ENCODE measurements at places on chromosomes 11 and 22. TPM values are rescaled to one million over a fixed set of nuclear protein-coding genes. Genes with fewer than 3 reads are reported as not detected.

- DNase-seq: peak; percentile 60
These were observed 1.3 kb upstream of the ESAM start for GRCh38 chr11:124763156-124763947.

- peak; percentile 34 for DNase-seq
These were observed 68.3 kb downstream of the PLEKHA7 start for GRCh38 chr11:16945671-16946469.

DNA sequence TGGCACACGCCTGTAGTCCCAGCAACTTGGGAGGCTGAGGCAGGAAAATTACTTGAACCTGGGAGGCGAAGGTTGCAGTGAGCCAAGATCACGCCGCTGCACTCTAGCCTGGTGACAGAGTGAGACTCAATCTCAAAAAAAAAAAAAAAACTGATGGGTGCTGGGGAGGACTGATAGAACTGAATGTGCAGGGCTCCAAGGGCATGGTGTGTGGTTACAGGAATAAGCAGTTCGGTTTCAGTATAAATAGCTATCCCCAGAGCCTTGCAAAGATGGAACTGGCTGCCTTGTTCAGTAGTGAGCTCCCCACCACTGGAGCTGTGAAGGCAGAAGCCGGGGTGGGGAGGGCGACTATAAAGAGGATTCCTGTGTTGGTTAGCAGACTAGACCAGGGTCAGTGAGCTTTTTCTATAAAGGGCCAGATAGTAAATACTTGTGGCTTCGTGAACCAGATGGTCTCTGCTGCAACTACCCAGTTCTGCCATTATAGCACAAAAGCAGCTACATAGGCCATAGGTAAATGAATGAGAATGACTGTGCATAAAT is 5.9 kb downstream of the TOM1 start:
- no peak for DNase-seq

GRCh38 chr22:46915950-46916730 is 153.7 kb downstream of the TBC1D22A start:
- no peak for DNase-seq

GRCh38 chr11:74842967-74843366 is 94.3 kb downstream of the RNF169 start:
- no peak for DNase-seq

GRCh38 chr22:19823191-19823901 is 31.3 kb downstream of the GNB1L start:
- DNase-seq: no peak

GRCh38 chr11:73406131-73406530 is 29.9 kb downstream of the RELT start:
- DNase-seq: no peak

GRCh38 chr11:109422870-109423465 is 978 bp downstream of the C11orf87 start:
- DNase-seq: no peak

DNA sequence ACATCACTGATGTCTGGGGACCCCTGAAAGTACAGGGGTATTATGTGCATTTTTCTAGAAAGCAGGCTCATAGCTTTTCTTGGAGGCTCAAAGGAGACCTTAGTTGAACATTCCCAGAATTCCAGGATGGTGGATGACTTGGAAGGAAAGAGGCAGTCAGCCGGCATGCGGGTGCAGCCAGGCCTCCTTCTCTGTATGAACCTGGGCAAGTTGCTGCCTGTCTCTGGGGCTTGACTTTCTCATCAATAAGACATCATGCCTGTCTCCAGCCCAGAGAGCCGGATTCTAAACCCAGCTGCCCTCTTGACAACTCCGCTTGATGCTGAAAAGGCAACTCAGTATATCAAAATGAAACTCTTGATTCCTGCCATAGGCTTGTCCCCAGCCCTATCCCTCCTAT is 12.6 kb downstream of the MS4A15 start:
- no peak for DNase-seq

DNA sequence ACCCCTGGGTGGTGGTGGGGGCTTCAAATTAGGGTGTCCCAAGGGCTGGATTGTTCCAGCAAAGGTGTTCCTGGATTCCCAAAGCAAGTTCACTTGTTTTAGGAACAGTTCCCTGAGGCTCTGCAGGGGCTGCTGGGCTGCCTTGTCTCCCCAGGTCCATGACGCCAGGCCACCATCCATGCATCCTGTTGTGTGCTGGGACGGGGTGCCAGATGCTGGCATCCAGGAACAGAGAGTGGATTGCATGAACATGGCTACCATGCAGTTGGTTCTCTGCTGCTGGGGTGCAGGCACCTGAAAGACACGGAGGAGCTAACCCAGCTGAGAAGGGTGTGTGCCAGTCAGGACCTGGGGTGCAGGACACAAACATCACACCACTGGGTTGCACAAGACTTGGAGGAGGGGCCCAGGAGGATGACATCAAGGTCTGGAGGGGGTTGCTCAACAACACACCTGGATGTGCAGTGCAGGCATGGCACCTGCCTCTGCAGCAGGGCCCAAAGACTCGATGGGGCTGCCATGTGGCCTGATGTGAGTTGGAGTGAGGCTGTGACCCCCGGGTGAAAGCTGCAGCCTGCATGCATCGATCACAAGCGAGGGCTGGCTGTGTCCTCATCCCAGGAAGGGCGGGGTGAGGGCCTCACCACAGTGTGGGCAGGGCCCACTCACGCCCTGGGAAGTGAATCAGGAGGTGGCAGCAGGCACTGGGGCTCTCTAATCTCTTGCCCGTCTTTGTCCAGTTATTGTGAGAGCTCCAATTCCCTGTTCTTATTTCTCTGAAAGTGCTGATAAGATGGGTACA is 74.0 kb upstream of the CLDN5 start:
- DNase-seq: no peak

- no peak for DNase-seq
These were observed 21.4 kb upstream of the STK33 start for GRCh38 chr11:8615291-8616032.

DNA sequence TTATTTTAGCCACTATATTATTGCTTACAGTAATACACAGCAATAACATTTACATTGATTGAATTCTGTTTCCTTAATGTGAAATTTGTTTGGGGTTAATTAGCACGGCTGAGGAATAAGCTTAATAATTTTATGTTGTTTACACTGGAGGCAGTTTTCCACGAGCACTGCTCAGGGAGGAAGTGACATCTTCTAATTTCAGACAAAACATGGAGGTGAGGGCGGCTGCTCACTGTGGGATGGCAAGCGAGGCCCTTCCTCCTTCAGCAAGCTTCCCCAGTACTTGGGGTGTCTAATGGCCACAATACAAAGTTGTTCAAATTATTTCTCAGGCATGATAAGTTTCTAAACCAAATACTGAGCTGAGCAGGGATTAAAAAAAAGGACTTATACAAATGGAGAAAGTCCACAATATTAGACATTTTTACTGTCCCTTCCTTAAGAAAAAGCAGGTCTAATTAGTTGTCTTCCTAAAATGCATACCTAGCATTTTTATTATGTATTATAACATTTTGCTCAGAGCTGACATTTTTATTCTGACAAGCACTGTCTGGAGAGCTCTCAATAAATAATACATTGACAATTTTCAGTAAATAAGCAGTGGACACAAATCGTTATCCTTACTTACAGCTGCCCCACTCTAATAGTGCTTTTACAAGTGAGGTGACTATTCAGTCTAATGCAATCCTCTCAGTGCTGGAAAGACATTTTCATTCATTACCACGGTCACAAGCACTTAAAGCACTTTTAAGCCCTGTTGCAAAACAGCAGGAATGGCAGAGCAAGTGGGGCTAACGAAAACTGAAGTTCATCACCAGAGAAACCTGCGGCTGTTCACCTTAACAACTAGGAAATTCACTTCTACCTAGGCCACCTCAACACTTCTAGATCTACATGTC is 56.2 kb downstream of the SOX6 start:
- no peak for DNase-seq

DNA sequence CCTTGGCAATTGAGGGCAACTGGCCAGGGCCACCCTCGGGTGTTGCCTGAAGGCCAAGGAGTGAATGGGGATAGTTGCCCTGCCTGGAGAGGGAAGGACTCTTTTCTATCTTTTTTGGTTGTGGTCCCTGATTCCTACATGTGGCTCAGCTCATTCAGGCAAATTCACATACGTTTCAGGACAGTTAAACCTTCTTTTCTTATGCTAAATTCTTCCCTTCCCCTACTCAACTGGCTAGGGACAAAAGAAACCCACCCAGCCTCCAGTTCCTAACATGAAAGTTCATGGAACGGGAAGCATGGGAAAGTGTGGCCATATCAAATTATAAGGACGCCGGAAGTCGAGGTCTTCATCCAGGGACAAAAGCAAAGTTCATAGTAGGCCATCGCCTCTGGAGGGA is 26.3 kb upstream of the APLNR start:
- DNase-seq: no peak

GRCh38 chr11:12077535-12078280 is 32.7 kb upstream of the MICAL2 start:
- DNase-seq: peak; percentile 81

DNA sequence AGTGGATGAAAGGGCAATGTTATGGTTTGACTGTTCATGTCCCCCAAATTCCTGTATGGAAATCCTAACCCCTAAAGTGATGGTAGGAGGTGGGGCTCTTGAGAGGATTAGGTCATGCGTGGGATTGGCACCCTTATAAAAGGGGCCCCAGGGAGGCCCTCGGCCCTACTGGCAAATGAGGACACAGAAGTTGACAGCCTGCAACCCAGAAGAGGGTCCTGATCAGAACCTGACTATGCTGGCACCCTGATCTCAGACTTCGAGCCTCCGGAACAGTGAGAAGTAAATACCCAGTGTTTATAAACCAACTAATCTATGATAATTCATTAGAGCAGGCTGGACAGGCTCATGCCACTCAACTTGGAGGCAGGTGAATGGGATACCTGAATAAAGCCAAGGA is 8.7 kb downstream of the IFITM10 start:
- no peak for DNase-seq

DNA sequence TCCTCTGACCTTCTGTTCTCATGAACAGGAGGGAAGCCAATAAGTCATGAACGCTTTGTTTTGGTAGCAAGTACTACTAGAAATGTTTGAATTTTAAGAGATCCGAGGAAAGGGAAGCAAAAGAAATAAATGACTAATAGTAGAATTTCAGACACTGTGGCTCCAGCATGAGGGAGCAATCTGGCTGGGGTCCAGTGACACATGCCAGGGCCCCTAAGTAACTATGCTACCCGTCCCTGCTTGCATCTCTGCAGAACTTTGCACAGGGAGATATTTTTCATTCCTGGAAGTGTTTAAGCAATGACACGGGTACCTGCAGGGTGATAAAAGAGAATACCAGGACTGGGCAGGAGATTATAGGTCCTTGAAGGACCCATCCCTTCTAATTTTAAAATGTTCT is 7.3 kb upstream of the ADAMTS8 start:
- DNase-seq: peak; percentile 31

DNA sequence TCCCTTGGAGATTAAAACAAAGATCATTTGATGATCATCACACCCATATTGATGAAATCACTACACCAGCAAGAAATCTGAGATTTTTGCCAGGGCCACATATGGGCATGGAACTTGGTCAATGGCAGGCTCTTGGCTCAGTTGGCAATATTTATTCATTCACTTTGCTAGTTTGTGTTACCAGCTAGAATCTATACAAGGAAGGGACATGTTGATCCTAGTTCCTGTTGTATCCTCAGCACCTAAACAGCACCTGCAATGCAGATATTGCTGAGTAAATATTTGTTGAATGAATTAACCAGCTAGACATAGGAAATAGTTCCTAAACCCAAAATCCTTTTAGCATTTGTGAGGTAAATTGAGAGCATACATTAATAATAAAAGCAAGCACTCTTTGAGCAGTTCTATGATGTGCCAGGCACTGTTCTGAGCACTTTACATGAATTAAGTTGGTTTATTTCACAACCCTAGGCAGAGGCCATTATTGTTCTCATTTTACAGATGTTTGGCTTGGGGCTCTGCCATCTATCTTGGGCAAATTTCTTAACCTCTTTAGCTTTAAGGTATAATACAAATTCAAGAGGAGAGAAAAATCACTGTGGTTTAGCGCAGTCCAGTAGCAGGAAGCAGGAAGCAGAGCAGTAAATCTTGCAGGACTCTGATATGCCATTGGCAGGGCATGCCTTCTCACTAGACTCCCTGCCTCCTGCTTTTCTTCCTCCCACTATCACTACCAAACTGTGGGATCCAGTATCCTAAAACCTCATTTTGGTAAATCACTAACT is 1.6 kb downstream of the TRIM68 start:
- peak; percentile 8 for DNase-seq

DNA sequence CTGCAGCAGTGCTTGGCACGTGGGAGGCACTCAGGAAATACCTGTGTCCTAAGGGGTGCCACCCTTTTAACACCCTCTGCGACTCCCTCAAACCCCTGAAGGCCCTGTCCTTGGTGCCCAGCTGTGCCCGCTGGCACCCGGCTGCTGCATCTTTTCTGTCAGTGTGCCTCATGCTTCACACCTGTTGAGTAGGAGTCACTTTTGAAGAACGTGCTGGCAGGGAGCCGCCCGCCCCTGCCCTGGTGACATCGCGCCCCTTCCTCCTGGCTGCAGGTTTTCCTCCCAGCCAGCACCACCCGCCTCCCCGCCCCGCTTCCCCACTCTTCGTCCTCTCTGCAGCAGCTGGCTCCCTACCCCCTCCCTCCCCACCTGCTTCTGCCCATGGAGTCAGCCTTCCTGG is 17.8 kb downstream of the FRMD8 start:
- no peak for DNase-seq

DNA sequence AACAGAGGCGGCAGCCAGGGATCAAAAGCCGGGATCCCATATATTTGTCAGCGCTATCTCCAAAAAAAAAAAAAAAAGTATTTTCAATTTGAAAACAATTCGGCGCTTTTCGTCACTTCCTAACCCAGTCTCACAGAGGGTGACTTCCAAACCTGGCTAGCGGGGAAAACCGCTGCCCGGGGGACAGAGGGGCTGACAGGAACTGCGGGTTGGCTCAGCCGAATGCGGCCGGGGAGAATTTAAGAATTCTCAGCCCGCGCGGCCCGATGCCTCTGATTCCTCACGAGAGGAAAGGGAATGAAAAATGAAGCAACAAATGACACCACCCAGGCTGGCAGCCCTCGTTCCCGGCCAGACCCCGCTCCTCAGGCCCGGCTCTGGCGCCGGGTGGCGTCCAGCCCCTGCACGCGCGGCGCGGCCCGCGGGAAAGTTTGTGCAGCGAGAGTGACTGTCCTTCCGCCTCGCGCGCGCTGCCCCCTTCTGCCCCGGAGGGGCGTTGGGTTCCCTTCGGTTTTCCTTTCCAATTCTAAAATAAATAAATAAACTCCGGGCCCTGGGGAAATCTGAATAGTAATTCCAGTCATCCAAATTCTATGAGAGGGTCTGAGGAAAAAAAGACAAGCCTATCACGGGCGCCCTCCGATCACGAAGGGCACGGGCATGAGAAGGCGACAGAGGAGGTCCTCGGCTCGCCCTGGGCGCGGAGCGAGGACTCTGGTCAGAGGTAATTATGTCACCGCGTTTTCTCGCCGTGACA is 4.8 kb upstream of the PAX6 start:
- DNase-seq: no peak

Gene DEUP1
- not detected for polyA plus RNA-seq

Gene PARVB
- 53.9 TPM for polyA plus RNA-seq

Gene TUBA8
- polyA plus RNA-seq: 2.8 TPM

Gene L3MBTL2
- polyA plus RNA-seq: 23.2 TPM

Gene GSTT2B
- 77.0 TPM for polyA plus RNA-seq

Gene CLMP
- polyA plus RNA-seq: 95.7 TPM

Gene MIOX
- not detected for polyA plus RNA-seq

Gene AGBL2
- polyA plus RNA-seq: 1.5 TPM

Gene ACCS
- polyA plus RNA-seq: 6.0 TPM

Gene MS4A3
- not detected for polyA plus RNA-seq

Gene GLYAT
- not detected for polyA plus RNA-seq

Gene OR51E2
- polyA plus RNA-seq: 1.3 TPM

Gene TSSK2
- not detected for polyA plus RNA-seq

Gene ADSL
- polyA plus RNA-seq: 89.8 TPM

Gene CAVIN3
- polyA plus RNA-seq: 241 TPM

Gene C11orf16
- polyA plus RNA-seq: not detected

Gene KCNK7
- polyA plus RNA-seq: 0.34 TPM
